Uterus (tissue), 4 donors: ENCODE measurements at places on chromosomes 2 and 18. TPM values are rescaled to one million over a fixed set of nuclear protein-coding genes. Genes with fewer than 3 reads are reported as not detected.

- DNase-seq: no peak
Measured at GRCh38 chr2:231795525-231796327, 9.5 kb downstream of the COPS7B start.

- no peak for DNase-seq
Measured at GRCh38 chr18:11251229-11251890, 102.0 kb upstream of the PIEZO2 start.

DNA sequence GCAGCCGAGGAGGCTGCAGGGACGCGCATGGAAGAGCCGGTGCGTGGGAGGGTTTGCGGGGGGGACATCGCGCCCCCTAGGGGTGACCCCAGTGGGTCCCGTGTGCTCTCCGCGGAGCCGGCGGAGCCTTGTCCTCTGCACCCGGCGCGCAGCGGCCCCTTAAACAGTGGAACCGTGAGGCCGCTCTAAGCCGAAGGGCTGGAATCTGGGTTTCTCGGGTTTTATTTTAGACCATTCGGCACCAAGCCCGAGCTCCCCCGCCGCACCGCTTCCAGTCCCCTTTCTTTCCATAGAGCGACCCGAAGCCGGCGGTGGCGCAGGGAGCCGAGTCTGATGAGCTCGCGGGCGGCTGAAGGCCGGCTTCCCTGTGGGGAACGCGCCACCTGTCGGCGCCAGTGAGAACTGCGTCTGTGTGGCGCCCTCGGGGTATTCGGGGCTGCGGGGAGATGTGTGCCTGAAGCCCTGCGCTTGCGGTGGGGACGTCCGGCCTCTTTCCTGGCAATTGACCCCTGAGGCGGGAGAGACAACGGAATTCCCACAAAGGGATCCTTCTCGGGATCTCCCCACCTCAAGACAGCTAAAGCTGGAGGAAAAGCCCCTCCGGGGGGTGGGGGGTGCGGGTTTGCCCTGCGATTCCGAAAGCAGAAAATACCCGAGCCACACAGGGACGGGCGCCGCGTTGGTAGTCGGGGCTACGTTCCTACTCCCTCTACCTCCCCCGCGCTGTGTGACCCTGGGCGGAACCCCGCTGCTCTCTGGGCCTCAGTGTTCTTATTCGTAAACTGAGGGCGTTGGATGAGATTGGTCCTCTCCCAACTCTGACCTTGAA, 8.2 kb upstream of the EN1 start:
- DNase-seq: peak; percentile 40

- no peak for DNase-seq
Measured at GRCh38 chr2:79994161-79994560, 310.4 kb downstream of the LRRTM1 start.

- DNase-seq: no peak
Measured at GRCh38 chr2:24623535-24623934, 132.5 kb downstream of the NCOA1 start.

Gene IL1F10
- total RNA-seq: not detected

Gene CTAGE1
- not detected for total RNA-seq

DNA sequence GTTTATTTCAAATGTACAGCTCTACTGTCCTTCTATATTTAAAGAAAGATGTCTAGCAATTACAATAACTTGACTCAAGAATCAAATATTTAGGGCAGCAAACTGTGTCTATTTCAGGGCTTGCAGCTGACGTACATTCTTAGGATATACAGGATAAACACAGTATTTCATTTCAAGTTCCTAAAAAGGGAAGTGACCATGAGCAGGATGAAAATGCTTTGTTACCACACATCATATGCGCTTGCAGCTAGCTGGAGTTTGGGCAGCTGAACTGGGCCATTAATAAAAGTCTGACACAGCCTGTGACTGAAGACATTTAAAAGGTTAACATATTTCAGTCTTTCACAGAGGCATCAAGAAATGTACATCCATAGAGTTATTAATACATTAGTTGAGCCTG, 264.6 kb upstream of the TRIB2 start:
- no peak for DNase-seq

Gene ALPG
- total RNA-seq: not detected

Gene LRP1B
- total RNA-seq: not detected

Gene DHRS9
- 0.26 TPM for total RNA-seq

DNA sequence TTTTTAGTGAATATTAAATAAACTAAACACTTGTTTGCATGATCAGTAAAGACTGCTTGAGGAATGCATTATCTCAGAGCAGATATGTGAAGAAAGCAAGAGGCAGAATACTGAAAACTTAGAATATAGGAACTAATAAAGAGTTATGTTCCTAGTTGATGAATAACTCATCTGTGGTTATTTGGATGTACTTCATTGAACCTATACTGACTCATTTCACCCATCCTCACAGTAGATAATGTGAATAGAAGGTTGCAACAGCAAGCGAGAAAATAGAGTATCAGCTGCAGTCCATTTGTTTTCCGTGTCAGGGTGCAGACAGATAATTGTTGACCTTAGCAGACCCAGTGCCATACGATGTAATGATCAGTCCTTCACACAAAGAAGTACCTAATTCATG, 945.7 kb upstream of the LRRTM1 start:
- DNase-seq: no peak

DNA sequence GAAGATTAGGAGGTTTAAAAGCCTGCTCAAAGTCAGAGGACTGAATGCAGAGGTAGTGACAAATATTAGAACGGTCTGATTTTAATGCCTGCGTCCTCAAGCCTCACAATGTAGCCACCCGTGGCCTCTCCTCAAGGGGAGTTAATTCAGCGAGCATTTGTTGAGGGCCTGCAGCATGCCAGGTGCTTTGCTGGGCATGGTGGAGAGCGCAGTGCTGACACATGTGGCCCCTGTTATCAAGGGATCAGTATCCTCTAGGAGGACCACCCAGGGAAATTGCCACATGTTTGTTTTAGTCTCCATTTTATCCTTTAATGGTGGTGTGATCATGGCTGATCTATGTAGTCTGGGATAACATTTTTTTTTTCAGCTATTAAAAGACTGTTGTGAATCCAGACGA, 19.2 kb downstream of the PMAIP1 start:
- no peak for DNase-seq

DNA sequence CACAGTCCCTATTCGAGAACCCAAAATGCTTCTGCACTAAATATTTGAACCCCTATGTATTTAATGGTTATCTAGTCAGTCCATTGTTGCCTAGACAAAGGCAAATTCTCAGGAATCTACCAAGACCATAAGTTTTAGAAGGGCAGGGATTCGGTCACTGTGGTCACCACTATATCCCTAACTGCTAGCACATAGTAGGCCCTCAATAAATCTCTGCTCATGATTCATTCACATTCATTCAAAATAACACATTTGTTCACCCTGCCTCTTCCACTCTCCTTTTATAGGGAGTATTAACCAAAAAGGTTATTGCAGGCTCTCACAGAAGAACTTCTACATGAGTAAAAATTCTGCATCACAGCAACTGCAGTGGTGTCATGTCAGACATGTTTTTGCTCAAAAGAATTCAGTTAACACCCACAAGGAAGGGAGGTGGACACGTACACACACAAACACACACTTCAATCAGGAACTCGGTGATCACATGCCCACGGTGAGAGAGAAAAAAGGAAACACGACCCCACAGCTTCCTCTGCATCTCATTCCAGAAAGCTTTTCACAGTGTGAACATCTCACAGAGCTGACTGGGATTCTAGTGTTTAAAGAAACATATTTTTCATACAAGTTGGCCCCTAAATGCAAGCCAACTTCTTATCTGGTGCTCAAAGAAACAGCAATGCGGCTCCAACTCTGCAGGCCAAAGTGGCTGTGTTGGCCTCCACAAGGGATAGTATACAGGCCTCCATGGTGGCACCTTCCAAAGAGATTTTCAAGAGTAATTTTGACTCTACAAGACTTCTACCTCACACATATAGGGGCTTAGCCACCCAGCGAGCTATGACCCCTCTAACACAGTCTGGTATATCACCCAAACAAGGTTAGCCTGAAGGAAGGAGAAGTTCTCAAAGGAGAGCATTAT, 98.0 kb downstream of the ANKRD44 start:
- DNase-seq: no peak

DNA sequence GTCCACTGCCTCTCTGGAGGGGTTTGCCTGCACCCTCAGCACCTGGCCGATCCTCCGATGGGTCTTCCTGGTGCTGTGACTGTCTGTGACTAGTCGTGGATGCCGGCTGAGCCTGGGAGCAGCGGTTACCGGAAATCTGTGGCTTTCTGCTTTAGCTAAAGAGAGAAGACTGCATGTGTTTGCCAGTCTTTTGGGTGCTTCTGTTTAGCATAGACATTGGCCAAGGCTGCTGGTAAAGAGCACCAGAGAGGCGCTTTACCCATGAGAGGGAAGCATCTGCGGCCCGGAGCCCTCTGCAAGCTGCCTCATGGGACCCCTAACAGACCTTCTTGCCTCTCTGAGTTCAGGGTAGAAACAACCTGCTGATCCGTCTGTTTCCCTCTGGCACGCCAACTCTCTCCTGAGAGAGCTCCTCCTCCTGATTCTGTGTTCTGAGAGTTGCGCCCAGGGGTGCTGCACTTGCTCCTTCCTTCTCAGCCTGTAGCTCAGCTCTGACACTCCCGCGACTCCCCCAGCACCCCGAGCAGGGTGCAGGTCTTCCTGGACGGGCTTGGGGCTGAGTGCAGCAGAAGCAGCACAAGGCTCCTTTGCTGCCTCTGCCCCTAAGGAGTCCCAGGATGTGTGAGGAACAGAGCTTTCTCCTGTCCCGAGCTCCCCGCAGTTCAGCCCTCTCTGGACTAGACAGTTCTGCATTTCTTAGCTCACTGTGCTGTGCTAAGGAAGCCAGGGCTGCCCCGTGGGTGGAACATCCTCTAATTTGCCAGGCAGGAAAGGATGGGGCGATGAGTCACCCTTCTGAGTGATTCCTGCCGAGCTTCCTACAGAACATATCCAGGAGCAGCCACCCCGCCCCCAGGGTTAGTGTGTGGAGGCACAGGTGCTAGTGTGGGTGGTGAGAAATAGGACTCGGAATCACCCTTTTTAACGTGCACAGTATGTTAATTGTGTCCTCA, 203.2 kb downstream of the SH3RF3 start:
- peak; percentile 71 for DNase-seq
